Panc1 (cell line): ENCODE measurements at places on chromosomes 4 and X.

DNA sequence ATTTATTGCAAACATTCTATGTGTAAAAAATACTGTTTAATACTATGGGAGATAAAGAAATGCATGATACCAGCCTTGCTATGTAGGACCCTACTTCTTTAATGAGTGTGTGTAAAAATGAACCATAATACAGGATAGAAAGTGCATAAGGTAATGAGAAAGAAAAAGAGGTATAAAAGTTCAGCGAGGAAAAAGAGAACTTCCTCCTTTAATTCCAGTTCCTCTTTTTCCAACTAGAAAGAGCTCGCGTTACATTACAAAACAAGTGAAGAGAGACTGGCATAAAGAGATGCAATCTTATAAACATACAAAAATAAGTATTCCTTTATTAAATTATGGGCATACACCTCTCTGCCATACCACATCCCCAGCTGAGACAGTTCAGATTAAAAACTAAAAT lies 77.4 kb downstream of the ANKRD17 start:
- no peak for DNase-seq

DNA sequence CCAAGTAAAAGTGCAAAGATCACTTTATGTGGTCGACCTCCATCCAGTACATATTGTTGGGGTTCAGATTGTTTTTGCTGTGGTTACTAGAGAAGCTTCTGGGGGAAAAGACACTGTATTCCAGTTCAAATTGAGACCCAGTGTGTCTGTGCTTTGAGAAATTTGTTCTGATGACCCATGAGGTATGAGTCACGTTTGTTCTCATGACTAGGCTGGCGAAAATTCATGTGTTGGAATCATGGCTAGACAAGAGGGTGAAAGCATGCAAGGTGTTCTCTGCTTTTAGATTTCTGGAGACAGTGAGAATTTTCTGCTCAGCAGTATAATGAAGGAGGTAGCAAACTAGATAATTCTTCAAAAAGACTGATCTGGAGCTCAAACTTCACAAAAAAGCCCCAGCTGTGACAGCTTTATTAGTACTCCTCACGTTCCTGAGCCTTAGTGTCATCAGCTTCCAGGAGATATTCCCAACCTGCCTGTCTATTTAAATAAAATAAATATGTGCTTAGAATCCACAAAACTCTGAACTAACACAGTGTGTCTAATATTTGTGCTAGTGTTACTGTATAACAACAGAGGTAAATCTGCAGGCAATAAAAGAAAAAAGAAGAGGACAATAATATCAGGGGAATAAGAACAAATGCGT lies 24.4 kb upstream of the FAM47B start:
- DNase-seq = no peak

GRCh38 chr4:187258651-187259401 lies 535.2 kb upstream of the FAT1 start:
- DNase-seq = no peak

DNA sequence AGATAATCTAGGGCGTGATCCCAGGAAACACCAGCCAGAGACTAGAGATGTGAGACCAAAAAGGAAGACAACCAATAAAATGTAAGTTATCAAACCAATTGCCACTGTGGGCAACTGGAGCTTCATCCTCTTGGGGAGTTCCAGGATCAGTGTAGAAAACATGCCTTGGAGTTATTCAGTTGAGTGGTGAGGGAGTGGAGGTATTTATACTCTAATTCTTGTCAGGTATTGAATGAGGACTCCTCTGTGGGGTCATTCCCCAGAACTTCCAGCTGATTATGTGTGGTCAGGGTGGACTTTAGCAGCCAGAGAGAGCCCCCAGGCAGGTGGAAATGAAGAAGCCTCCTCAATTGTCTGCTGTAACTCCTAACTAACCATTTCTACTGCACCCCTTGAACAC lies 144.0 kb upstream of the PRPS2 start:
- DNase-seq = no peak

DNA sequence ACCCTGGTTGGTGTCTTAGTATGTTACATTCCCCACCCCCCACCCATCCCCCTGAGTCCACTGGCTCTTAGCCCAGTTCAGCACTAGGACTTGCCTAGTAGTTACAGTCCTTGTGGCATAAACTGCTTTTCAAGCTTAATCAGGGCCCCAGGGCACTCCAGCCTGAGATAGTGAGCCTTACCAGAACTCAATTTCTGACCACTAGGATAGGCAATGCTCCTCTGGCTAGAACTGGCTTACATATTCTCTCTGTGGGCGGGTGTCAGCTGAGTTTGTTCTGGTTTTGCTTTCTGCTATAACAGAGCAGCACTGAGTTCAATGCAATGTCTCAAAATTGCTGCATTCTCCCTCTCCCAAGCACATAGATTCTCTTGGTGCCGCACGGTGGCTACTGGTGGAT lies 391.4 kb upstream of the DIPK2B start:
- DNase-seq = no peak

- no peak for DNase-seq
These were observed 10.4 kb upstream of the G3BP2 start for GRCh38 chr4:75683482-75684155.

DNA sequence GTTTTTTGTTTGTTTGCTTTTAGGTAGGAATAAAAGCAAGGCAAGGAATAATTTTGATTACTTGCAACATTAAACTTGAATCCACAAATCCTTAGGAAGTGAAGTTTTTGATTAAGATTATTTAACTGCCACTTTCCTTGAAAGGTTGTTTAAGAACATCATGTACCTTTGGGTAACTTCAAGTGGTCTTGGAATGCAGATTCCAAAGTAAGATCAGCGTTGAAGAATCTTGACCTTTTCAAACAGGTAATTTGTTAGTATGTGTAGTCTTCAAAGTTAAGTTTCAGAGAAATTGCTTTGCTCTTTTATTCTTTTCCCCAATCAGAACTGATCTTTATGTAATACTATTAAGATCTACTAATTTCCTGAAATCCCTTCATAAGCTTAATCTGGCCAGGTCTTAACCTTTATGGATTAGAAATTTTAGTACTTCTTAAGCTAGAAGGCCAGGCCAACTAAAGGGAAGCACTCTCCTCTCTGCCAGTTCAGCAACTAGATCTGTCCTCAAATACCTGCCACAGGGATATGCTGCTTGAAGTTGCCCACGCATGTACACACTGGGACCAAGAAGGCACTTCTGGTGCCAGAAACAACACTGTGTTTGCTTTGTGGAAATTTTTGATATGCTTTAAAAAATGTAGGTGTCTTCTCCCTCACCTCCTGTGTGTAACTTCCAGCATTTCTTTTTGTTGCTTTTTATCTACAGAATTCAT lies 7.4 kb downstream of the NPNT start:
- no peak for DNase-seq

- no peak for DNase-seq
These were observed 16.8 kb upstream of the FAM241A start for GRCh38 chr4:112128452-112128851.

DNA sequence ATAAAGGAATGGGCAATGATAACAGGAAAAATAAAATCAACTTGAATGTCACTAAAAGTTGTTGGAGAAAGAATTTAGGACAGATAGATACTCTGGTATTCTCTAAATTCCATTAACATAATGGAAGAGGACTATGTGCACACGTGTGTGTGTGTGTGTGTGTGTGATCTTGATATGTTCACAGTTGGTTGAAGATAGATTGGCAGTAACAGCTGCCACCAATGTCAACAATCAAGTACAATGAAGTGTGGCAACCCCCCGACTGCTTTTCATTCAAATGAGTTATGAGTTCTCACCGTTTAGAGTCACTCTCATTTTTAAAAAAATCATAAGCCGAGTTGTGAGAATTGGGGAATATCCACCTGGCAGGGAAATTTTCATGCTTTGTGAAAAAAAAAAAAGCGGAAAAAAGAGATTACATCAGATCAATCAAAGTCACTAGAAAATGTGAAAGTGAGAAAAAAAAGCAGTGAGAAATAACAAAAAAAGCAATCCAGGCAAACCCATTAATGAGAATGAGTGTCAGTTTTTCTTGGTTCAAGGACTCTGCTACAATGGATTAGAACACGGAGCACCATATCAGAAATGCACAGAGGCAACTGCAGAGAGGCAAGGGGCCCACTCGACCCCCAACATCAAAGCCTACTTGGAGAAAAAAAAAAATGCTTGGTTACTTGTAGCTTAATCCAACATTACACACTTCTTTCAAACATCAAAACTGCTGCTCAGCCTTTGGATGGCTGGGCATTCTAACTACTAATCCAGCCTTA lies 414.9 kb upstream of the PITX2 start:
- no peak for DNase-seq

DNA sequence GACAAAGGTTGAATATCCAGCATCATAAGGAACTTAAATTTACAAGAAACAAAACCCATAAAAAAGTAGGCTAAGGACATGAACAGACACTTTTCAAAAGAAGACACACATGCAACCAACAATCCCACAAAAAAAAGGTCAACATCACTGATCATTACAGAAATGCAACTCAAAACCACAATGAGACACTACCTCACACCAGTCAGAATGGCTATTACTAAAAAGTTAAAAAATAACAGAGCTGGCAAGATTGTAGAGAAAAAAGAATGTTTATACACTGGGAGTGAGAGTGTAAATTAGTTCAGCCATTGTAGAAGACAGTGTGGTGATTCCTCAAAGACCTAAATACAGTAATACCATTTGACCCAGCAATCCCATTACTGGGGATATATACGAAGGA lies 474.7 kb downstream of the TRIML1 start:
- DNase-seq = no peak
